ENCODE measurements at places on chromosomes 7 and 10. TPM values are rescaled to one million over a fixed set of nuclear protein-coding genes. Genes with fewer than 3 reads are reported as not detected.

DNA sequence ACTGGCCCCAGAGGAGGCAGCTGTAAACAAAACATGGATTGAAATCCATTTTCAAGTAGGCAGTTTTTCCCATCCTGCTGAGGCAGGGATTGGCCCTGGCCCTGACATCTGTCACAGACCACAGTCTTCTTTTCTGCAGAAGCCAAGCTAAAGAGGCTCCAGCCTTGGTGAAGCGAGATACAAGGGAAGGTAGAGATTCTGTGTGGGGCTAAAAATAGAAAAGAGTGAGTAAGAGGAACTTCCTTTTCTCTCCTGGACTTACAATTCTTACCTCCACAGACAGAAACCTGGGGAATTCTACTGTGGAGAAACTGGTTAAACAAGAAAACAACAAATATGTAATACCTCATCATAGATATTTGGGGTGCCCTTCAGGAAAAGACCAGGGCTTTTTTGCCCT, 624.8 kb upstream of the FZD8 start:
- no peak for DNase-seq

DNA sequence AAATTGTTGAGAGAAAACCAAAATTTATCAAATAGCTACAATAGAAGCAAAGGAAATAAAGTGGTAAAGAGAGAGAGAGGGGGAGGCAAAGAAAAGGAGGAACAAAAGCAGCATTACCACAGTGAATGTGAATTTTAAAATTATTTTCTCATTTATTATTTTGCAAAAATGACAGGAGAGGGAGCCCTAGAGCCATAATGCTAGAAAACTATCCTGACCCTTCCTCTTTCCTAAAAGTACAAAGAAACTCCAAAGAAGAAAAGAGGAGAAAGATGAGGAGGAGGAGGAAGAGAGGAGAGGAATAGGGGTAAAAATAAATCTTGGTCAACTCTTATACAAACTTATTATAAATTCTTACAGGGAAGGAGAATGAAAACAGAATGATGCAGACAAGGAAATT, 921.5 kb downstream of the NRG3 start:
- DNase-seq = no peak

- no peak for DNase-seq
Measured at GRCh38 chr7:94888995-94889523, 18.3 kb upstream of the PPP1R9A start.

The PHKG1 gene
- total RNA-seq = 0.34 TPM

The SCART1 gene
- 0.28 TPM for total RNA-seq

GRCh38 chr7:1855725-1856160, 185.7 kb downstream of the ELFN1 start:
- DNase-seq = no peak

GRCh38 chr7:11294965-11295364, 321.3 kb downstream of the PHF14 start:
- DNase-seq = no peak

The STEAP4 gene
- total RNA-seq = not detected

GRCh38 chr7:141466151-141466904, 84.9 kb upstream of the AGK start:
- no peak for DNase-seq

DNA sequence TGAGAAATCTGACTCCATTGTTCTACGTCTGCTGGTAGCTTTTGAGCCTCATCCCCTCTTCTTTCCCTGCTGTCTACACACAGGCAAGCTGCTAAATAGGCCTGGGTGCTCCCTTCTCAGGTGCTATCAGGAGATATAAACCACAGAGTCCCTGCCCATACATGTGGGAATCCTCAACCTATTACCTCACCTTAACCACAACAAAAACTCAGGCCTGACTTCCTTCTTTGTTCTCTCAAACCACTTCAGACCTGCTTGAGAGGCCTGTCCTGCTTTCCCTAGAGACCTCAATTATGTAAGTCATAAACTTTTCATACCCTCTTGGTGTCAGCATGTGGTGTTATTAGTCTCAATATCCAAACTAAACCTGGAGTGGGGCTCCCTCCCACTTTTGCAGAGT, 75.0 kb upstream of the MAGI2 start:
- no peak for DNase-seq

The ASAH2 gene
- total RNA-seq = under 0.01 TPM

DNA sequence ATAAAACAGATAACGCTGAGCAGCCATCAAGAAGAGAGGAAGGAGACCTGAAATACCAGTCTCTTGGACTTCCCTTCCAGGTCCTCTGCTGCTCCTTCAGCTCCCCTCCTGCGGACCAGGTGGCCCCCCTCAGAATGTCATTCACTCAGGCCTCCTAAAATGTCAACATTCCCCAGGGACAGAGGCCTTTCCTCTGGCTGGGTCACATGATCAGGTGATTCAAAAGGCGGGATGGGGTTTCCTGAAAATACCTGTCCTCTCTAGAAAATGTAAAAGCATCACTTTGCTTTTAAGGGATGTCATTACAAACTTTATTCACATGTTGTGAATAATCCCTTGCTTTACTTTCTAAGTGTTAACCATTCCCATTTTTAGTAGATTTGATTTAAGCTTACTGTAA, 311.1 kb downstream of the INHBA start:
- DNase-seq = no peak

The LRRD1 gene
- under 0.01 TPM for total RNA-seq

DNA sequence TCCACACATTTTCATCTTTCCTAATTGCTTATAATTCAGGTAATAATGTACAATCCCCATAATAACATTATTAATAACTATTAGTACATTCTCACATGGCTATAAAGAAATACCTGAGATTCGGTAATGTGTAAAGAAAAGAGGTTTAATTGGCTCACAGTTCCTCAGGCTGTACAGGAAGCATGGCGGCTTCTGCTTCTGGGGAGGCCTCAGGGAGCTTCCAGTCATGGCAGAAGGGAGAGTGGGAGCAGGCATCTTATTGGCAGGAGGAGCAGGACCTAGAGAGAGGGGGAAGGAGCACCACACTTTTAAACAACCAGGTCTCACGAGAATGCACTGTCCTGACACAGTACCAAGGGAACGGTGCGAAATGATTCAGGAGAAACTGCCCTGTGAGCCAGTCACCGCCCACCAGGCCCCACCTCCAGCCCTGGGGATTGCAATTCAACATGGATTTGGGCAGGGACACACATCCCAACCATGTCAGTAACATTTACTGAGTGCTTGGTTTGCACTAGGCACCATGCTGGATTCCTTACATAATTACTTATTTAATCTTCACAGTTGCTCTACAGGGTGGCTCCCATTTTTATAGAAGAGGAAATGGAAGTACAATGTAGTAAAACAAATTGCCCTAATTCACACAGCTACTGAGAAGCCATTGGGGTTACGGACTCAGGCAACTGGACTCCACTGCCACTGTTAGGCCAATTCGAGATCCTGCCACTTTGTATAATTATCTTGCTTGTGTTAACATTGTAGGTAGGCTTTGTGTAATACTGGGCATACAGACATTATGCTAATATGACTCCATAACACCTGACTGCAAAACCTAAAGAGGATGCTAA, 8.7 kb upstream of the ESYT2 start:
- DNase-seq = no peak

GRCh38 chr7:142487124-142487523, 229.3 kb upstream of the PRSS58 start:
- no peak for DNase-seq

GRCh38 chr7:129386506-129386905, 47.7 kb upstream of the STRIP2 start:
- DNase-seq = no peak

The ZNF804B gene
- not detected for total RNA-seq

- peak; percentile 0 for DNase-seq
Measured at GRCh38 chr7:124722292-124722691, 43.3 kb downstream of the GPR37 start.

DNA sequence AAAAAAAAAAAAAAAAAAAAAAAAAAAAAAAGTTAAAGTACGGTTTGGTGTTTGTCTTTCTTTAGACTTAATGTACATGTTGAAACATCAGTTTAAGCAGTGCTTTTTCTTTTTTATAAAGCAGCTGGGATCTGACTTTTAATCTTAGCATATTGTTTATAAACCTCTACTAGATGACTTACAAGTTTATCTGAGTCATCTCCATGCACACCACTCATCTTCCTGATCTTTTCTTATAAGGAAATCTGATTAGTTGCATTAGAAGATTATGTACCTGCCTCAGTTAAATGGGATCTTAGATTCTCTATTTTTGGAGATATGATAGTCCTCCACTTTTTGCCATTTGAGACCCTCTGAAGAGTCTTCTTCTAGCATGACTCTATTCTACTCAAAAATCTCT, 391.9 kb upstream of the LRGUK start:
- peak; percentile 5 for DNase-seq

- no peak for DNase-seq
Measured at GRCh38 chr7:157009778-157010587, 480 bp downstream of the MNX1 start.

The FFAR4 gene
- total RNA-seq = not detected

- no peak for DNase-seq
Measured at GRCh38 chr10:107083388-107084009, 81.0 kb downstream of the SORCS1 start.

The PCBD1 gene
- 57.3 TPM for total RNA-seq

The ITIH2 gene
- not detected for total RNA-seq

The IQUB gene
- 0.34 TPM for total RNA-seq

The PAPOLB gene
- total RNA-seq = 0.23 TPM

- no peak for DNase-seq
Measured at GRCh38 chr7:37107047-37107750, 341.5 kb downstream of the ELMO1 start.

The LEP gene
- not detected for total RNA-seq

The BMPER gene
- total RNA-seq = 0.70 TPM

The ZNRF2 gene
- 13.4 TPM for total RNA-seq

DNA sequence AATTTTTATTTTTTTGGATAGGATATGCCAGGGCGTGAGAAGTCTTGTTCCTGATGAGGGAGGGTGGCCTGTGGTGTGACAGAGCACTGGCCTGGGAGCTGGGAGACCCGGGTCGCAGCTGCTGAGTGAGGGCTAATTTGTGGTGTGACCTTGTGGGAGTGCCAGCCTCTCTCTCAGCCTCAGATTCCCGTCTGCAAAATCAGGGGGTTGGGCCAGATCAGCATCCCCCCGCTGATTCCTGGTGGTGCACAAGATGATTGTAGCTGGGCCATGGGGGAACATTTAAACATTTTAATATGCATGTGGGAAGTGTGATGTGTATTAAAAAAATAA, 14.9 kb downstream of the TSPAN15 start:
- no peak for DNase-seq

All from dermis blood vessel endothelial cell (primary cell).